Activated CD8-positive, alpha-beta T cell treated with anti-CD3 and anti-CD28 coated beads for 36 hours (primary cell): ENCODE measurements at places on chromosomes 5 and 9. TPM values are rescaled to one million over a fixed set of nuclear protein-coding genes. Genes with fewer than 3 reads are reported as not detected.

Gene ANKRD34B
- total RNA-seq, result not detected

Gene FGF10
- total RNA-seq, result not detected

Gene STPG3
- not detected for total RNA-seq

Gene GSN
- 2.2 TPM for total RNA-seq

Gene SPINK5
- total RNA-seq, result not detected

Gene GNPDA1
- 82.4 TPM for total RNA-seq

Gene DOCK2
- 180 TPM for total RNA-seq

Gene PLPPR1
- total RNA-seq, result not detected

Gene TRAPPC13
- 18.0 TPM for total RNA-seq

Gene FCN2
- not detected for total RNA-seq

Gene RAI14
- total RNA-seq, result 2.3 TPM

Gene COL15A1
- 0.07 TPM for total RNA-seq

Gene NIPAL4
- 0.72 TPM for total RNA-seq

Gene PCDHB16
- total RNA-seq, result not detected

Gene SCGB3A2
- total RNA-seq, result not detected

Gene FYB1
- total RNA-seq, result 83.0 TPM

Gene TEK
- not detected for total RNA-seq

Gene PCDHB4
- not detected for total RNA-seq

Gene WDR36
- total RNA-seq, result 65.6 TPM

Gene FBP1
- total RNA-seq, result 1.2 TPM

Gene GFI1B
- not detected for total RNA-seq

Gene FOXD4L4
- total RNA-seq, result not detected

Gene TNC
- total RNA-seq, result 0.22 TPM

Gene TSLP
- 0.65 TPM for total RNA-seq

Gene CTXN3
- total RNA-seq, result not detected

Gene ARHGEF28
- not detected for total RNA-seq

Gene GPX3
- total RNA-seq, result not detected

Gene LHFPL2
- 0.20 TPM for total RNA-seq

Gene DNAJA1
- total RNA-seq, result 139 TPM

Gene BARHL1
- not detected for total RNA-seq
